ENCODE measurements at places on chromosomes 3 and 15.
A peak's percentile ranks its signal among the peaks of the same experiment; 100 is the strongest.

- no peak for DNase-seq
Observed at GRCh38 chr3:45188719-45189659, 37.1 kb downstream of the TMEM158 start.

DNA sequence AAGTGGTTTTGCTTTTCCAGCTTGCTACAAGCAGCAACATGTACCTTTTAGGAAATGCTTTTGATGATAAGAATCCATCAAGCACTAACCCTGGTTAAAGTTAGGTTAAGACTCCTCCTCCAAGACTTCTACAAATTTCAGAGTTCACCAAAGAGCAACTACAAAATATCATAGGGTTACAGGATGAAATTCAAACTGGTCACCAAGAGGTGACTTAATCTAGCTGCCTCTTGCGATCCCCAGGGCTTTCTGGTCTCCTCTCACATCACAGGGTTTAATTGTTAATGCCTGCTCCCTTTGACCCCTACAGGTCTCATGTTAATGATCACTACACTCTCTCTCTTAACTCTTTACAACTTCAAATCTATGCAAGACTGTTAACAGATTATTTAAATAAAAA, 66.5 kb downstream of the DPH6 start:
- DNase-seq, result no peak

GRCh38 chr15:31403096-31403495, 76.5 kb downstream of the KLF13 start:
- DNase-seq, result no peak

- no peak for DNase-seq
Observed at GRCh38 chr3:17003457-17003856, 118.7 kb downstream of the PLCL2 start.

DNA sequence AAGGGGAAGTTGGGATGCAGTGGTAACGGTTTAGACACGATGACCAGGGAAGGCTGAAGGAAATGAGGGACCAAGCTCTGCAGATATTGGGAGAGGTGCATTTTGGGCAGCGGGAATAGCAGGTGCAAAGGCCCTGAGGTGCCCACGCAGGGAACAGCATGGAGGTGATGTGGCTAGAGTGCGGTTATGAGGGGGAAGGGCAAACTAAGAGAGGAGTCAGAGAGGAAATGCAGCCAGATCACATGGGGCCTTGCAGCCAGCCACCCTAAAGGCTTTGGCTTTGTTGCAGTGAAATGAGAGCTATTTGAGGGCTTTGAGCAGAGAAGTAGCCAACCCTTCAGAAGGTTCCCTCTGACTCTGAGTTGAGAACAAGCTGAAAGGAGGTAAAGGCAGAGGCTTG, 2.6 kb downstream of the SPATA12 start:
- no peak for DNase-seq

DNA sequence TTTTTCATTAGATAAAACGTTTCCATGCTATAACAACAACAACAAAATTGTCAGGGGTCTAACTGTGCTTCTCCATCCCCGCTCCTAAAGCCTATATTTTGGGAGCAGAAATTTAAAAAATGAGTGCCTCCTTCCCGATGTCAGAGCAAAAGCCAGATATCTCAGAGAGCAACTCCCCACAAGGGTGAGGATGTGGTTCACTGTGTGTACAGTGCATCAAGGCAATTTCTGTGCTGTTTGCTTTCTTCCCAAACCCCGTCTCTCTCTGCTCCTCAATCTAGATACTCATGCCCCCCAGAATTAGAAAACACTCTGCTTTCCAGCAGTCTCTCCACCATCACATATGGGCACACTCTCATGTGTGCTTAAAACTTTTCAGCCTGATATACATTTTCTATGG, 76.7 kb upstream of the MBNL1 start:
- no peak for DNase-seq

DNA sequence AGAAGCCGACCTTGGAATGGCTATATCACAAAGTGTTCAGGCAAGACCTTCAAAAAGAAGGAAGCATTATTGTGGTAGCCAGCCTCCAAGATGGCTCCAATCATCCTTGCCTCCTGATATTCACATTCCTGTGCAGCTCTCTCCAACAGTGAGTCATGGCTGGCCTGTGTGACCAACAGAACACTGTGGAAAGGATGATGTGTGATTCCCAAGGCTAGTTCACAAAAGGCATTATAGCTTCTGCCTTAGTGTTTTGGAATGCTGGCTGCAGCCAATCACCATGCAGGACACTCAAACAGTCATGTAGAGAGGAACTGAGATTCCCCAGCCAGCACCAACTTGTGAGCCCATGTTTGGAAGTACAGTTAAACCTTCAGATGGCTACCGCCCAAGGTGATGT, 102.6 kb downstream of the EFL1 start:
- DNase-seq, result no peak

- no peak for DNase-seq
Observed at GRCh38 chr15:74762791-74763150, 14.1 kb downstream of the CYP1A2 start.

DNA sequence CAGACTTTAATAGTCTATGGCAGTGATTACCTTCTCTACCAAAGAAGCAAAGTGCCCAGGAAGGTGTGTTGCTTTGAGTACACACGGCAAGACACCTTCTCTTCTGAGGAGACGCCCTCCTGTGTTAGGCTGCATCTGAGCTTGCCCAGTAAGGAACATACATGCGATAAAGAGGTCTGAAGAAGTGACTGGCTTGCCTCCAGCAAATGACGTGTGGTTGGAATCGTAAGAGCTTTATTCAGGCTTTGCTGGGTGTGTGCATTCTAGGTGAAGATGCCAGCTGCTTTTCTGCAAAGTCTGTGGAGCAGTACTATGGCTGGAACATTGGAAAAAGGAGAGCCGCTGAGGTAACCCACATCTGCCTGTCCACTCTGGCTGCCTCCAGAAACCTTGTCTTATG, 22.4 kb downstream of the MAP6D1 start:
- no peak for DNase-seq

GRCh38 chr15:97977734-97978133, 17.2 kb downstream of the ARRDC4 start:
- no peak for DNase-seq

DNA sequence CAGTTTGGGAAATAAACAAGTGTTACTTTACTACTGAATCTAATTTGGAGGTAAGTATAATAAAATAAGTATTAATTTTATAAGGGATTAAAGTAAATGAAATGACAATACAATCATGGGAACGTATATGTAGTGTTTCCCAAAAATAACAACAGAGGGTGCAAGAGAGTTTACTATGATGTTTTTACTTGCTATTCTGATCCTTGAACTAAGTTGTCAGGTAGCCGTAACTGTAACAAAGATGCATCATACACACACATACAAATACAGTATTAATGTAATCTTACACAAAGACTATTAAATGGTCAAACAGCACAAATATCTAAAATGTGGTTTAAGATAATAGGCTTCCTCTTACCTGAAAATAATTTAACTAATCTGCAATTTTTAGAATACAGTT, 311.4 kb downstream of the TBC1D5 start:
- DNase-seq, result no peak

GRCh38 chr3:33900809-33901505, 102.5 kb downstream of the PDCD6IP start:
- no peak for DNase-seq

DNA sequence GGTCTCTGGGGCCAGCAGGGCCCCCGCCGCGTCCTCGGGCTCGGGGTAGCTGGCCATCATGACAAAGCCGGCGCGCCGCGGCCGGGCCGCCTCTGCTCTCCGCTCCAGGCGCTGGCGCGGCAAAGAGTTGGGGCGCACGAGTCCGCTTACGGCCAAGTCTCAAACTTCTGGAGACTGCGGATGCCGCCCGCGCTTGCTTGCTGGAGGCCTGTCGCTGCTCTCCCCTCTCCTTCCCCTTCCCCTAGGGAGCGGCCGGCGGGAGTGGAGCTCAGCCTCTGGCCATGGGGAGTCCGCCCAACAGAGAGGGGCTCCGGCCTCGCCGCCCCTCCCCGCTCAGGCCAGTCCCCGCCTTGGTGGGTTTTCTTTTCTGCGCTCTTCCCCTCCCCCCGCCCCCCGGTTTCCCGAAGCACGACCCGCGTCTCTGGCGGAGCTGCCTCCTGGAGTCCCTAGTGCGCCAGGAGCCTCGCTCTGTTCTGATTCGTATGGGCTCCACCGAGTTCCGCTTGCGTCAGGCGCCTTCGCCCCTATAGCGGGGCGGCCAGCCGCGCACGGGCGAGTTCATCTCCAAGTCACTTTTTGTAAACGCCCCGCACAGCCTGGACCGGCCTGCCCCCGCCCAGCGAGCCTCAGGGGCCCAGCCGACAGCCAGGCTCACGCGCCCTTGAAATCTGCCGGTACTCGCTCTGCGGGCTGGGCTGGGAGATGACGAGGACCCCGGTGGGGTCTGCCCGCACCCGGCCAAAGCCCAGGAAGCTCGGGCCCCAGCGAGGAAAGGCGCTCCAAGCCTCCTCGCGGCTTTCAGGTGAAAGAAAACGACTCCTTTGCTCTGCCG, at the start of the genes FOXL2 and FOXL2NB:
Gene FOXL2 (minus strand): TSS at position 475 of the 832 bp plus-strand sequence. CDS start 415 bp downstream, at position 60.
Gene FOXL2NB (plus strand): TSS at position 555 of the 832 bp plus-strand sequence. CDS start 148 bp downstream, at position 703.
- DNase-seq, result no peak

DNA sequence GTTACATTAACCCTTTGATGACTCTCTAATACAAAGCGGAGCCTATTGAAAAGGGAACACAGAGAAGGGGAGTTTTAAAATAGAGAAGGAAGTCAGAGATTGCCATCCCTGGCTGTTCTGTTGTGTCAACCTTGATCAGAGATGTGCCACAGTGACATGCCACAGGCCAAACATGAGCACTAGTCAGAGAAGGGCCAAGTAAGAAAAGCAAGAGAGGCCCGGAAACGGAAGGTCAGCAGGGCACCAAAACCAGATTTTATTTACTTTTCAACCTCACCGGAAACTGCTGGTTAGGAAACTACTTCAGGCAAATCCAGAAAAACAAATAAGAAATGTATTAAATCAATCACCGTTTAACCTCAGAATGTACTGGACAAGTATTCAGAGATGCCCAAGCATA, 171.8 kb downstream of the ALCAM start:
- no peak for DNase-seq

GRCh38 chr15:29142129-29142747, 127.4 kb downstream of the NSMCE3 start:
- peak; percentile 14 for DNase-seq

DNA sequence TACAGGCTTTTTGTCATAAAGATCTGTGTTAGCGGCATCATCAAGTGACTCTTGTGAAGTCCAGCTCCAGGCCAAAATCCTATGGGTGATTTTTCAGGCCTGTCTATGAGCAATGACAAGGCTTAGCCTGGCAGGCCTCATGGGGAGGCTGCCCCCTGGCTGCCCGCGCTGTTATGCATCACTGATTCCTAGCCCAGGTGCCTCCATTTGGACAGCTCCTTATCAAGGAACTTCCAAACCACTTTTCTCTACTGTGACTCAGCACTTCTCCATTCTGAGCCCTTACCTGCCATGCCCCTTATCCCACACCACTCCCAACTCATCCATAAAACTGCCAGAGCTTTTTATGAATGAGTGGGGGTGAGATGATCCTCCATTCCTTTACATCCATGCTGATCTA, 91.5 kb upstream of the C3orf80 start:
- no peak for DNase-seq

DNA sequence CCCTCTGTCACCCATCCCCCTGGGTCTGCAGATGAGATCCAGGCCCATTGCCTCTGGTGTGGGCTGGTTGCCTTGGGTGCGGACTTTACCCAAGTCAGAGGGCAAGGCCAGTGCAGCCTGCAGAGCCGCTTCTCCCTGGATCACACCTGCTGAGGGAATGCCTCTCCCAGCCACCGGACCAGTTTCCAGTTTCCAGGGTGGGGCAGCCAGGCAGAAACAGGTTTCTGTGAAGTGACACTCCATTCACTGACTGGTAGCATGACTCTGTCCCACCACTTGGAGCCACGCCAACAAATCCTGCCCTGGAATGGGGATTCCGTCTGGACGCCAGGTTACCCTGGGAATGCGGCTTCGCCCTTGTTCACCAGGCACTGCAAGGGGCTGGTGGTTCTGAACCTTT, 30.0 kb downstream of the PAQR5 start:
- no peak for DNase-seq

- no peak for DNase-seq
Observed at GRCh38 chr3:150733373-150733935, 29.5 kb downstream of the SIAH2 start.

GRCh38 chr3:141275973-141276372, 44.3 kb downstream of the PXYLP1 start:
- DNase-seq, result no peak

DNA sequence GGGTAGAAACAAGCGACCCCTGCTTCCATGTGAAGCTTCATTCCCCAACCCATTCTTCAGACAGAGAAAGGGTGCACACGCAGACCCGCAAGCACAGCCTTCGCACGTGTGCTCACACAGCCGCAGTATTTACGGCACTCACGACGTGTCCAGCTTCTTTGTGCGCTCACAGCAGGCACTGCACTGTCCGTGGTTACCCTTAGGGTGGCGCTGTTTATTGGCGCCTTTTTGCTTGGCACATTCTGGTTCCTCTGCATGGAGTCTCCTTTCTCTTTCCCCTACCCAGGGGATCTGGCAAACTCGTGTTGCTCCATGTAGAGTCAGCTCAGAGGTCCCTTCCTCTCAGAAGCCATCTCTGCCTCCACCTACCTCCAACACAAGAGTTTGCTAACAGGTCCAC, 115.1 kb downstream of the SLCO3A1 start:
- DNase-seq, result no peak

GRCh38 chr3:154089421-154090420, 31.5 kb upstream of the ARHGEF26 start:
- no peak for DNase-seq

- DNase-seq, result no peak
Observed at GRCh38 chr3:19543212-19543841, 390.7 kb downstream of the EFHB start.

DNA sequence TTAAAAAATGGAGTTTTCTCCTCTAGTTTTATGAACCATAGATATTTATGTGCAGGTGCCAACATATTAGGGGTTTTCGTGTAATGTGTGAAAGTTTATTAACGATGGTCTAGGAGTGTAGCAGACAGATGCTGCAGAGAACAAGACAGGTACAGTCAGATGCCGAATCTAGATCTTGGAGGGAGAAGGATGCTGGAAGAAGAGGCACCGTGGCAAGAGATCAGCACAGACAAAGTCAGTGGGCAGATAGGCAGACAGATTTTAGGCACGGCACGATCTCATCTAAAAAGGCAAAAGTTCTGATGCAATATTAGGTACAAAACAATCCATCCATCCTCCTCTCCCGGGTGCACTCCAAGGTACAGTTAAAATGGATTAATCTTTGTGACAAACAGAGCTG, 161.6 kb downstream of the TIGIT start:
- no peak for DNase-seq

DNA sequence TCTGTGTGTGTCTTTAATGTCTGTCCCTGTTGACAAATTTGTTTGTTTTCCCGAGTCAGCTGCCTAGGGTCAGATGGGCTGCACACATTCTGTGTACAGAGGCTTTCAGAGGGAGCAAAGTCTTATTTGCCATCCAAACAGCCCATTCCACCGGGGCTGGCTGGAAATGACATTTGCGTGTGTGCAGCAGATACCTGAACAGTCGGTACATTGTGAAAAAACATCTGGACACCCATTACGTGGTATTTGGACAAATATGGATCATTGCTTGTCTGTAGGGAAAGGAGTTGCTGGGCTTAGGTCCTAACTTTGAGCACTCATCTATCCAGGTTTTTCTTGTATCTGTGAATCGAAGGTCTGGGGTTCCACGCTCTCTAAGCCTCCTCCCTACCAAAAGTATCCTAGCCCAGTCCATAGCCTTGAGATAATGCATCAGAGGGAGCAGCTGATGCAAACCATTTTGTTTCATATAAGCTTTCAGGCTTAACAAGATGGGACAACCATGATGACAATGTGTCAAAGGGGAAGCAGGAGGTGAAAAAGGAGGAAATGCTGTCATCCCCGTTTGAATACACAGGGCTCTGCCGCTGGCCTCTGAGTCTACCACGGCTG, 22.2 kb upstream of the CMTM8 start:
- DNase-seq, result no peak

All from GM18507 (cell line).